ENCODE measurements at places on chromosomes 2 and 18. TPM values are rescaled to one million over a fixed set of nuclear protein-coding genes. Genes with fewer than 3 reads are reported as not detected.

GRCh38 chr2:402721-403120, 114.8 kb upstream of the ALKAL2 start:
- no peaks in the 10 kb centered on the region for H3K27me3 ChIP-seq
- DNase-seq = no peak
- H3K4me3 ChIP-seq = no peak overlapping the region
- H3K4me1 ChIP-seq = no peaks in the 10 kb centered on the region
- no peaks in the 10 kb centered on the region for H3K36me3 ChIP-seq

The HOXD12 gene
- total RNA-seq = 0.32 TPM

DNA sequence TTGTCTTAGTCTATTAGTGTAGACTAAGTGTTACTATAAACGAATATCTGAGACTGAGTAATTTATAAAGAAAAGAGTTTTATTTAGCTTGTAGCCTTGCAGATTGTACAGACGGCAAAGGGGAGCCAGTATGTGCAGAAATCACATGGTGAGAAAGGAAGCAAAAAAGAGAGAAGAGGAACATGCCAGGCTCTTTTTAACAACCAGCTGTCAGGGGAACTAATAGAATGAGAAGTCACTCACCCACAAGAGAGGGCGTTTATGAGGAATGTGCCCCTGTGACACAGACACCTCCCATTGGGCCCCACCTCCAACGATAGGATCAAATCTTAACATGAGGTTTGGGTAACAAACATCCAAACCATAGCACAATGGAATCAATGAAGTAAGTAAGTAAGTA, 20.6 kb upstream of the ZNF804A start:
- no peak overlapping the region for H3K4me3 ChIP-seq
- no peak for DNase-seq
- H3K36me3 ChIP-seq = no peaks in the 10 kb centered on the region
- H3K4me1 ChIP-seq = no peaks in the 10 kb centered on the region
- no peaks in the 10 kb centered on the region for H3K27me3 ChIP-seq

The LPIN1 gene
- total RNA-seq = 24.9 TPM

- H3K27ac ChIP-seq = no peak overlapping the region
- H3K4me3 ChIP-seq = no peak overlapping the region
- DNase-seq = peak; percentile 22
- no peaks in the 10 kb centered on the region for H3K36me3 ChIP-seq
- H3K27me3 ChIP-seq = no peaks in the 10 kb centered on the region
These were observed 105.4 kb downstream of the FHOD3 start for GRCh38 chr18:36402765-36403396.

Measured in HFFc6 (cell line).